ENCODE measurements at places on chromosomes 4 and X. TPM values are rescaled to one million over a fixed set of nuclear protein-coding genes. Genes with fewer than 3 reads are reported as not detected.

Gene RNF175
- not detected for total RNA-seq

DNA sequence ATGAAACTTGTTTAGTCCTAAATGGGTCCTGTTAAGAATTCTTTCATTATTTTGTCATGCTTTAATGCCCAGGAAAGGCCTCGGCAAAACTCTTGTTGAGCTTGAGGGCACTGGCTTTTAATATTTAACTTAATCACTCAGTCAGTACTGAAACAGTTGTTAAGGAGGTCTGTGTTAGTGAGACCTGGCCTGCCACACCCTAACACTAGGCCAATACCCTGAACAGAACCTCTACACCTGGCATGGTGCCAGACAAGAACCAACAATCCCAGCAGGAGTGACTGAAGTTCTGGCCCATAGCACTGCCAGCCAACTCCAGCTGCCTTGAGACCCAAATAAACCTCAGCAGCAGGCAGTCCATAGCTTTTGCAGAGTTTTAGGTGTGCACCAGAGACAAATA, 85.7 kb upstream of the ITM2A start:
- no peaks in the 10 kb centered on the region for H3K36me3 ChIP-seq
- no peak overlapping the region for H3K4me3 ChIP-seq
- H3K4me1 ChIP-seq: no peaks in the 10 kb centered on the region
- DNase-seq: no peak
- H3K27me3 ChIP-seq: no peaks in the 10 kb centered on the region

Gene NLGN4X
- total RNA-seq: 11.7 TPM

Gene GCNA
- 2.8 TPM for total RNA-seq

- no peak overlapping the region for H3K4me3 ChIP-seq
- no peaks in the 10 kb centered on the region for H3K36me3 ChIP-seq
- H3K27ac ChIP-seq: peak overlapping the region; percentile 63
- peak; percentile 40 for DNase-seq
- H3K27me3 ChIP-seq: no peaks in the 10 kb centered on the region
- H3K4me1 ChIP-seq: peaks cover 12% of the 10 kb centered on the region
Measured at GRCh38 chrX:151970661-151971060, 3.8 kb downstream of the GABRE start.

Gene EXOSC9
- total RNA-seq: 32.7 TPM

DNA sequence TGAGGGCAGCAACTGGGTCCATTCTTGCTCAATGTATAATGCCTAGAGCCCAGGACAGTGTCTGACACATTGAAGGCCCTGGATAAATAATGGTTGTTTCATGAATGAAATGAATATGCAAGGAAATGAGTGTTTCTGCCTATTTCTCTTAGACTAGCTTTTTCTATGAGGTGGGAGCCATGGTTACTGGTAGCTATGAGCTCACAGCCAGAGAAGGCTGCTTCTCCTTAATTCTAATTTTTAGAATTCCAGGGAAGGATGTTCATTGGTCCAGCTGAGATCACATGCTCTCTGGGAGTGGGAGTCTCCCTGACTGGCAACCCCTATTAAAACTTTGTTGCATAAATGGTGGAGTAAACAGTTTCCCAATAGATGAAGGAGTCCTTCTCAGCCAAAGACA, 9.7 kb upstream of the DCUN1D4 start:
- no peaks in the 10 kb centered on the region for H3K4me1 ChIP-seq
- H3K4me3 ChIP-seq: no peak overlapping the region
- no peaks in the 10 kb centered on the region for H3K27me3 ChIP-seq
- H3K36me3 ChIP-seq: no peaks in the 10 kb centered on the region

DNA sequence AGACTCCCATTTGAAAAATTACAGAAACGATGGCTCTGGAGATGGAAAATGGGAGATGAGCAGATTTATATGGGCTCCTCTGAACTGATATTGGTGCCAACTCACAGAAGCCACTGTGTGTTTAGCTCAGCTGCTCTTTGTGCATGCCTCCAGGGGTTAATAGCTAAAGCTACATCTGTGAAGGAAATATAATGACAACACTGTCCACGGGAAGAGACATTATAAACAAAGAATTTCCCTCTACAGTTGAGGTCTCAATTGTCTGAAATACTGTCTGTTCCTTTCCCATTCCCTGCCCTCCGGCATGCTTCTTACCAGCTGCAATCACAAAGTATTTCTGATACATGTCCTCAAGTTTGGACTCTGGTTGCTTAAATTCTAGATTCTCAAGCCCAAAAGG, 40.4 kb downstream of the PPA2 start:
- H3K27ac ChIP-seq: no peak overlapping the region
- H3K4me1 ChIP-seq: no peaks in the 10 kb centered on the region
- H3K36me3 ChIP-seq: peaks cover 80% of the 10 kb centered on the region
- H3K27me3 ChIP-seq: no peaks in the 10 kb centered on the region
- no peak for DNase-seq

Gene RAB39B
- 1.8 TPM for total RNA-seq

DNA sequence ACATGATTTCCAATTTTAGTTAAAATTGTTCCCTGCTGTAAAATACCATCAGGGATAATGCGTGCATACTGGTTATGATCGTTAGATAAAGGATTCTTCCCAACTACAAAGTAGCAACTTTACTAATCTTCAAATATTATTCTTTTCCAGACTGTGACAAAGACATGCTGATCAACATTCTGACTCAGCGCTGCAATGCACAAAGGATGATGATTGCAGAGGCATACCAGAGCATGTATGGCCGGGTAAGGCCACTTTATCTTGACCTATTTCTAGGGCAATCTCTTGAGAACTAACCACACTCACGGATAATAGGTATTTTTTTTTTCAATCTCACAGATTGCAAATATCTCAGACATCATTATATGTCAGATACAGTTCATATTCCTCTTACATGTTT, 47.0 kb downstream of the ANXA10 start:
- H3K27ac ChIP-seq: no peak overlapping the region
- H3K36me3 ChIP-seq: no peaks in the 10 kb centered on the region
- DNase-seq: no peak

DNA sequence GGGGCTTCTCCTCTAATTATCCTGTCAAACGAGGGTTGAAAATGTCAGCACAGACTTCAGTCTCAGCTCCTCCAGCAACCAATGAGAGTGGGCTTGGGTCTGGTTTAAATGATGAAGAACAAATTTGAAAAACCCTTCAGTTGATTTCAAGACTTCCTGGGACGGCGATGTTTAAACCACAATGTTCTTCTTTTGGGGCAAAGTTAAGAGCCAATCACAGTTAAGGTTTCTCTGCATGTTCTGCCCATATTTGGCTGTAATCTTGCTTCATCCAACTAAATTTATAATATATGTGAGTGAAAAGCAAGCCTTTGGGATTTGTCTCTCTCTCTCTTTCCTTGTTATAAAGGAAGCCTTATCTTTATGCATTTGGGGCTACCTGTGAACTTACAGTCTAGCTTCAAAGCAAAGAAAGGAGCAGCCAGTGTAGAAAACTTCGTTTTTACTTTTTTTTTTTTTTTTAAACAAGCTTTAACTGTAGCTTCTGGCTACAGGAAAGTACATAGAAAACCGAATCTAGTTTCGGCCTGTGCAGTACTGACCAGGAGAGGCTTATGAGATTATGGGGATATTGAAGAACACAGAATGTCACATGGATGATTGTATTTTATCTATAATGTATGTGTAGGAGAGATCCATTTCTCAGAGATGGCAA, 46.8 kb upstream of the FAM9C start:
- peaks cover 26% of the 10 kb centered on the region for H3K4me1 ChIP-seq
- no peak overlapping the region for H3K4me3 ChIP-seq
- peak overlapping the region; percentile 76 for H3K27ac ChIP-seq
- DNase-seq: no peak

DNA sequence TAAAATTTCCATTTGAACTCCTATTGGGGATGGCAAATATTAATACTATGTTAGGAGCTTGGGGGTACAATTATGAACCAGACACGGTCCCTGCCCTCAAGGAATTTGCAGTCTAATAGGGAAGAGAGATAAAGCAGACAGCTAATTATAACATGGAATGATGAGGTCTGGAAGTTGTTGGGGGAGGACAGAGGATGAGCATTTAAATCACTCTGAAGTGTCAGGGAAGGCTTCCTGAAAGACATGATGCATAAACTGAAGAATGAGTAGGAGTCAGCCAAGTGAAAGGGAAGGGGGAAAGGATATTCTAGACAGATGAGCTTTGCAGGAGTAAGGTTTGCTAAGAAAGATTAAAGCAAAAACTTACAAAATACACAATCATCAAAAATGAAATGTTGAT, 15.9 kb downstream of the PLAC1 start:
- H3K4me3 ChIP-seq: no peak overlapping the region
- no peaks in the 10 kb centered on the region for H3K27me3 ChIP-seq
- no peak overlapping the region for H3K27ac ChIP-seq
- no peaks in the 10 kb centered on the region for H3K36me3 ChIP-seq
- H3K4me1 ChIP-seq: no peaks in the 10 kb centered on the region
- DNase-seq: no peak

- H3K4me1 ChIP-seq: no peaks in the 10 kb centered on the region
- no peak overlapping the region for H3K4me3 ChIP-seq
- peak overlapping the region; percentile 84 for H3K27ac ChIP-seq
- no peaks in the 10 kb centered on the region for H3K27me3 ChIP-seq
- H3K36me3 ChIP-seq: no peaks in the 10 kb centered on the region
- peak; percentile 30 for DNase-seq
Measured at GRCh38 chr4:38132107-38132673, 172.0 kb downstream of the PTTG2 start.

DNA sequence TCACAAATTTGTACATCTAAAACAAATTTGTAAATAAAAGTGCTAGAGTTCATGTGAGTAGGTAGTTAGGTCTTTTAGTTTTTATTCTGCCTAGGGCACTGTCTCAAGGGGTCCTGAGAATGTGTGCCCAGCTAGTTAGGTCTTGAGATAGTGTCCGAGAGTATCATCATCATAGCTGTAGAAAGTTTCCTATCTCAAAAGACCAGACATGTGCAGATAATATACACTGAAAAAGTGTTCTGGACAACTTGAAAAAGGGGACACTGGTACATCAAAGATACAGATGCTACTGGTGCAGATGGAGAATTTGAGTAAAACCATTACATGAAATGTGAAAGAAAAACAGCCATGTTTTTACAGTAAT, 1.8 kb upstream of the ZCCHC4 start:
- no peak for DNase-seq
- H3K27ac ChIP-seq: peak overlapping the region; percentile 34
- no peak overlapping the region for H3K4me3 ChIP-seq
- H3K27me3 ChIP-seq: no peaks in the 10 kb centered on the region

DNA sequence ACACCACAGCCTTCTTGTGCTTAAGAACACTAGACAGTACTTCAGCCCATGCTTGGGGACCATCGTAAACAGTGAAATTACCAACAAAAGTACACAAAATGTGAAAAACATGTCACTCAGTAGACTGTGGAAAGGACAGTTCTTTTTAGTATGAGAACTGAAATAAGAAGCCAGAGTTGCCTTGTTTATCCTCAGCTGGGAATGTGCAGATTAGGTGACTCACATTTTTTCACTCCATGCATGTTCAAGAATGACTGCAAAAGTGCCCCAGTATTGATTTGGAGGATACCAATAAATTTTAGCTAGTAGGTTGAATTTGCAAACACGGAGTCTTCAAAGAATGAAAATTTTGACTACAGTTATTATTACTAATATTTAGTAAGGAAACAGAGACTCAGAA, 23.1 kb upstream of the BMP3 start:
- no peaks in the 10 kb centered on the region for H3K27me3 ChIP-seq
- no peak overlapping the region for H3K4me3 ChIP-seq
- H3K27ac ChIP-seq: no peak overlapping the region
- no peaks in the 10 kb centered on the region for H3K36me3 ChIP-seq
- no peaks in the 10 kb centered on the region for H3K4me1 ChIP-seq
- DNase-seq: no peak

Gene TEX13C
- not detected for total RNA-seq

GRCh38 chr4:3406431-3406830, 35.3 kb upstream of the HGFAC start:
- no peak overlapping the region for H3K27ac ChIP-seq
- no peaks in the 10 kb centered on the region for H3K4me1 ChIP-seq
- H3K27me3 ChIP-seq: no peaks in the 10 kb centered on the region
- DNase-seq: no peak
- peaks cover 4% of the 10 kb centered on the region for H3K36me3 ChIP-seq
- H3K4me3 ChIP-seq: no peak overlapping the region

DNA sequence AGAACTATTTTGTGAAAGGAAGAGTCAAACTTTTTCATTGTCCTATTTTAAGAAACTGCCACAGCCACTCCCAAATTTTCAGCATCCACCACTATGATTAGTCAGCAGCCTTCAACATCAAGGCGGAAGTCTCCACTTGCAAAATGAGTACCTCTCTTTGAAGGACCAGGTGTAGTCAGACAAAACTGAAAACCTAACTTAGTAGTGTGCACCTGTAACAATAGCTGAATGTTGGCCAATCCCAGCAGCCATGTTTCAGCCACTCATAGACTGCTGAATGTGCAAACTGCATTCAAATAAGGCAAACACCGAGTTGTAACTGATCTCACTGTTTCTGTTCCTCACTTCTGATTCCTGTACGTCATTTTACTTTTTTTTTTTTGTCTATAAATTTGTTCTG, 341.1 kb downstream of the IL15 start:
- no peak for DNase-seq
- H3K36me3 ChIP-seq: no peaks in the 10 kb centered on the region
- H3K4me1 ChIP-seq: no peaks in the 10 kb centered on the region
- no peak overlapping the region for H3K27ac ChIP-seq

GRCh38 chrX:130121505-130121800, 11.2 kb upstream of the ELF4 start:
- DNase-seq: no peak
- no peaks in the 10 kb centered on the region for H3K27me3 ChIP-seq
- peak overlapping the region; percentile 21 for H3K4me3 ChIP-seq
- H3K4me1 ChIP-seq: no peaks in the 10 kb centered on the region
- peaks cover 2% of the 10 kb centered on the region for H3K36me3 ChIP-seq

DNA sequence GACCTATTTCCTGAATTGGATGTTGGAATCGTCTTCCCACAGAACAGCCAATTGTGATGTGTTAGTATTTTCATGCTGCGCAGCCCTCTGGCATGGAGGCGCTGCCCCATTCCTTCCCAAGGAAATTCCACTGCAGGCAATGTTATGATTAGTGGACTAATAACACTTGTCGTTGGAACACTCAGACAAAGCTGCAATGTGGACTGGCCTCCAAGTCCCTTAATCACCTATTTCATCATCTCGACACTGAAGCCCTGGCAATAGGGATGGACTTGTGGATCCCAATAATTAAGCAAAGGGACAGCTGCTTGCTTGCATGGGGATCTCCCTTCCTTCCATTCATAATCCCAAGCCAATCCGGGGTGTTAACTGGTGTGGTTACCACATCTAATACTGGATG, 78.8 kb upstream of the PLAC1 start:
- no peak overlapping the region for H3K4me3 ChIP-seq
- no peaks in the 10 kb centered on the region for H3K36me3 ChIP-seq
- H3K27me3 ChIP-seq: no peaks in the 10 kb centered on the region
- no peak for DNase-seq

- no peaks in the 10 kb centered on the region for H3K27me3 ChIP-seq
- H3K36me3 ChIP-seq: no peaks in the 10 kb centered on the region
- no peak overlapping the region for H3K27ac ChIP-seq
- H3K4me3 ChIP-seq: no peak overlapping the region
Measured at GRCh38 chr4:102143433-102143832, 201.8 kb downstream of the SLC39A8 start.

DNA sequence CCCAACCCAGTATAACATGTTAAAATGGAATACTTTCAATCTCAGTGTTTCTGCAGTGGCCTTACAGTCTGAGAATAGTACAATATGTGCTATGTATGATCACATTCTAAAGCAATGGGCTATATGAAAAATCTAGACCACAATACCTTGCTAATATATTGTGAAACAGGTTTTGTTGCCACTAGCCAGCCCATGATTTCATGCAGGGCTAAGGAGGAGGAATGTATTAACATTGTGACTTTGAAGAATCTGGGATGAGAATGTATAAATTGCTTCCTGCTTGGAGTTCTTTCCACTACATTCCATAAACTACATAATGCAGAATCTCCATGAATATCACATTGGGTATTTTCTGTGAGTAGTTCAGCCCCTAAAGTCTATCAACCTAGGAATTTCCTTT, 935.4 kb upstream of the GRIA3 start:
- H3K27ac ChIP-seq: no peak overlapping the region
- no peaks in the 10 kb centered on the region for H3K4me1 ChIP-seq
- DNase-seq: no peak

Gene MID1
- 10.9 TPM for total RNA-seq
